ENCODE measurements at places on chromosomes 1 and 21.

- DNase-seq = no peak
Observed at GRCh38 chr1:208437401-208437800, 193.2 kb upstream of the PLXNA2 start.

DNA sequence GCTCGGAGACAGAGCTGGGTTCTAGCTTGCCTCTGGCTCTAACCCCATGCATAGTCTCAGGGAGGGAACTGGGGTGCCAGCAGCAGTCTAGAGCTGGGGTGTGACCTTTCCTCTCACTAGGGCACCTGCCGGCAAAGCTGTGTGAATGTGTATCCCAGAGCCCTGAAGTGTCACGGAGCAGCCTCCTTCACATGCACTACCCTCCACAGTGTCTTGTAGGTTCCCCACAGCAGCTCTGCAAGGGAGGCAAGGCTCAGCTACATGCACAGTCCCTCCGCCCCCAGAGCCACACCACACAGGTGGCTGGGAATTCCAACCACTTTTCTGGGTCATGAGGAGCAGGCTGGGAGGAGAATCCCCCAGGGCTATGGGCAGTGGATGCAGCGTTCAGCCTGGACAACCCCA lies 7.7 kb upstream of the HPCA start:
- no peak for DNase-seq

DNA sequence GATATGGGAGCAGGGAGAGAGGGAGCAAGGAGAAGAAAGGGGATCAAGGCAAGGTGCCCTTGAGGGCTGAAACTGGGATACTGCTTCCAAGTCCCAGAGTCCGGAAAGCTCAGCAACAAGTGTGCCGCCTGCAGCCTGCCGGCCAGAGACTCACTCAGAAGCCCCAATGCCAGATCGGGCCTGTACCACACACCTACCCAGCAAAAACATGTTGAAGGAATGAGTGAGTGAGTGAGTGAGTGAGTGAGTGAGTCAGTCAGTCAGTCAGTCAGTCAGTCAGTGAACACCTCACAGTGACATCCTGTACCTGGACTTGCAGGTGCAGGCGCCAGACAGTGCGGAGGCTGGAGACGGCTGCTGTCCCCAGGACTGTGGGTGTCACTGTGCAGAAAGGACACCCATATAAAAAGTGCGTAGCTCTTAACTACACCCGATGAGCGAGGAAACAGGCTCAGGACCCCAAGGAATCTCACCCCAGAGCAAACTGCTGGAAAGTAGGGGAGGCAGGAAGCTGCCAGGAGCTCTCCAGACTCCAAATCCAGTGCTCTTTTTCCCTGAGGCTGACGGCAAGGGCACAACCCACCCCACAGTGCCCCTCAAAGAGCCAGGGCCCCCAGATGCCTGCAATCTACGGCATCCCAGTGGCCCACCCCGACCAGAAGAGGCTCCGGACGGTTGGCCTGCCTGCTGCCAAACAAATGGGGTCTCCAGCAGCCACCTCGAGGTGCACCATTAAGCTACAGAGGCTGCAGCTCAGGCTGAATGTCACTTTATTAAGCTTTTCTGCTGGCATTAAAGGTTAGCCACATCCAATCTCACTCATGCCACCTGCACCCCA lies 261.7 kb downstream of the NPHP4 start:
- no peak for DNase-seq

DNA sequence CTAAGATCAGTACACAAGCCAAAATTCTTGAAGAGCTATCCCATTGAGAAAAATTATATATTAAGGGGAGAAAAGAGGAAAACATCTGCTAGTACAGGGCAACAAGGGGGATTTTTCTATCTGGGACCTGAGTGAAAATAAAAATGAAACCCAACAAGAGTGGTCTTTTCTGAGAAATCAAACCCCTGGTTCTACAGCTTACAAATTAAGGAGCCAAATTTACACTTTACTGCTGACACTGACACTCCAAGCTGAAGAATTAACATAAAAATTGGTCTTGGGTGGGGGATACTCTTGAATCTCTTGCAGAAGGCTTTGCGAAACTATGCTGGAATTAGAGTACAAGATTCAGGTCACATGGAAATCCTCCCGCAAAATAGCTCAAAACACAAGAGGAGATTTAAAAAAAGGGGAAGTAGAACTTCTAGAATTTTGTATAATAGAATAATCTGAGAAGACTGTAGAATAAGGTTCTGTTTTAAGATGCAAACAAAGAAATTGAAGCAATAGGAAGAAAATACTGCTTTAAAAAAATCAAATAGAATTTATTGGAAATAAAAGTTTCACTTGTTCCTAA lies 32.1 kb upstream of the HSPA13 start:
- DNase-seq = no peak

DNA sequence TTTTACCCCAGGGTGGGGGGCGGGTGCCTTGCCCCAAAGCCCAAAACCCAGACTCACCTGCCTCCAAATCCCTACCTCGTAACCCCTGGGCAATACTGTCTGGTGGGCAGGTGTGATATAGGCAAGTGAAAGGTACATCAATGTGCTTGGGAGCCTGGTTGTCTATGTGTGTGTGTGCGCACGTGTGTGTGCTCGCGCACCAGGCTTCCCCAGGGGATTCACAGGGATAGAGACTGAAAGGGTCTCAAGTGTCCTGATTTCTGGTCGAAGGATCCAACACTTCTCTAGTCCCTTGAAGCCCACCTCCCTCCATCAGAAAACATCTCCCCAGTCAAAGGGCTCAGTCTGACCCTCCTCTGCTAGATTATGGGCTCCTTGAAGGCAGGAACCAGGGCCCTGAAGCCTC lies 28.9 kb upstream of the EPB41 start:
- DNase-seq = no peak
